Fibroblast of skin of right biceps (primary cell): ENCODE measurements at places on chromosomes 16 and 17.

- peak; percentile 89 for DNase-seq
These were observed 383.2 kb upstream of the CCL2 start for GRCh38 chr17:33871720-33872540.

DNA sequence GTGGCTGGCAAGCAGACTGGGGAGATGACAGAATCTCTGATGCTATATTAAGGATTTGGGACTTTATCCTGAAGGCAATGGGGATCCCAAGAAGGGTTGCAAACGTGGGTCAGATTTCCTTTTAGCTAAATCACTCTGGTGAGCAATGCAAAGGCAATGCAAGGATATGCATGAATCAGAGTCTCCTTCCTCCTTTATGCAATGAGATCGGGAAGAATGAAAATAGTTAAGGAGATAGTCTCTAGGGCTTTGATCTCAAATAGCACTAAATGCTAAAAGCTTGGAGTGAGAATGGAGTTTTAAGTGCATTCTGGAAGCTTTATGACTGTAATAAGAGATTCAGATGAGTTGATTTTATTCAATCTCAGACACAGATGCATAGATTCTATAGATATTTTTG lies 27.2 kb upstream of the SHISA9 start:
- DNase-seq: peak; percentile 91

GRCh38 chr16:80509872-80510271 lies 30.9 kb upstream of the DYNLRB2 start:
- no peak for DNase-seq

GRCh38 chr17:4087911-4088693 lies 54.7 kb downstream of the ZZEF1 start:
- peak; percentile 11 for DNase-seq

DNA sequence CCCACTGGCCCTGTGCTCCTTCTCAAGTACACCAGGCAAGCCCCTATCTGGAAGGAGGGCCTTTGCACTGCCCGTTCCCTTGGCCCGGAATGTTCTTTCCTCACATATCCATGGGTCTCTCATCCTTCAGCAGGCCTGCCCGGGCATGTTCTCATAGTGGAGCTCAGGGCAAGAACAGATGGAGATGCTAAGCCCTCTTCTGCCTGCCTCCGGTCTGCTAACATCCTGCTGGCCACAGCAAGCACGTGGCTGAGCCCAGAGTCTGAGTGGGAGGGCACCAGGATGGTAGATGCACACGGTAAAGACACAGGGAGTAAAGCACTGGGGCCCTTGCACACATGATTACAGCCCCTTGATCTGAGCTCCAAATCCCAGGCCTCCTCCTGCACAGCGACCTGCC lies 19.8 kb upstream of the ANKRD40CL start:
- DNase-seq: no peak
